SK-N-SH treated with all-trans-retinoic acid at 6 μM for 48 hours (cell line): ENCODE measurements at places on chromosomes 2 and 18.

DNA sequence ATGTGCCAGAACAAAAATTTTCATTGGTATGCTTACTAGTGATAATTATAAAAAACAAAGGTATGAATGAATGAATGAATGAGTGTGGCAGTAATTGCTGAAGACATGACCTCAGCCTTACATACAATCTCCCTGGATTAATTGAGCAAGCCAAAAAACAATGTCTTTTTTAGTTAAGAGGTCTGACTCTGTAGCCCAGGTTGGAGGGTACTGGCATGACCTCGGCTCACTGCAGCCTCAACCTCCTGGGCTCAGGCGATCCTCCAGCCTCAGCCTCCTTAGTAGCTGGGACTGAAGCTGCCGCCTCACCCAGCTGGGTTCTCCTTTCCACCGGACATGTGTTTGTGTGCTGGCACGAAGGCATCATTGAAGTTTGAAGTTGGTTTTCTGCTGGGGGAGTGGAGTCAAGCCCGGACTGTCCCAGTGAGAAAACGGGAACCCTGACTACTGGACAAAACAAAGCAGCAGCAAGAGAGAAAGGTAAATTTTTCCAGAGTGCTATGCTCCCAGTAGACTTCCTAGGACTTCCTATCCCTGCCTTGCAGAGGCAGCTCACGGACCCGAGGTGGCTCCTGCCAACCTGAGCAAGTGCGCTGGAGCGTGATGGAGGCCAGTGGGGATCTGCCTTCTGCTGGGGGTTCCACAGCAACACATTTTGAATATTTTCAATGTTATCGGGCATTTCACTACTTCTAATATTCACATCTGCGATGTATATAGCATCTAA, 6.4 kb upstream of the IMP4 start:
- ATAC-seq = no peak

GRCh38 chr18:74081966-74082741, 65.5 kb downstream of the FBXO15 start:
- peak; percentile 96 for ATAC-seq

DNA sequence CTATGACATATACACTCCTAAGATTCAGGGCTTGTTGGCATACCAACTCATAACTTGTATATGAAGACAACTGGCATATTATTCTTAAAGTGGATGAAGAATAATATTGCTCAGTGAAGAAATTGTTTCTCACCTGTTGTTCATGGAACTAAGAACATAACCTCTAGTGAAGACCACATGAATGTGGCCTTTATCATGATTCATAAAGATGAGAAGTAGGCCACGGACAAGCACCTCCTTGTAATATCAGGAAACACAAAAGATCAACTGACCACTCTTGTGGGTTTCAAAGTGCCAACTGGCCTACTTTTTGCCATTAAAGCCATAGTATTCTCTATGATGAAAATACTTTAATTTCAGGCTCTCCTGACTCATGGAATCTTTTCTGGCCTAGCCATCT, 407.4 kb downstream of the GRB14 start:
- no peak for ATAC-seq

DNA sequence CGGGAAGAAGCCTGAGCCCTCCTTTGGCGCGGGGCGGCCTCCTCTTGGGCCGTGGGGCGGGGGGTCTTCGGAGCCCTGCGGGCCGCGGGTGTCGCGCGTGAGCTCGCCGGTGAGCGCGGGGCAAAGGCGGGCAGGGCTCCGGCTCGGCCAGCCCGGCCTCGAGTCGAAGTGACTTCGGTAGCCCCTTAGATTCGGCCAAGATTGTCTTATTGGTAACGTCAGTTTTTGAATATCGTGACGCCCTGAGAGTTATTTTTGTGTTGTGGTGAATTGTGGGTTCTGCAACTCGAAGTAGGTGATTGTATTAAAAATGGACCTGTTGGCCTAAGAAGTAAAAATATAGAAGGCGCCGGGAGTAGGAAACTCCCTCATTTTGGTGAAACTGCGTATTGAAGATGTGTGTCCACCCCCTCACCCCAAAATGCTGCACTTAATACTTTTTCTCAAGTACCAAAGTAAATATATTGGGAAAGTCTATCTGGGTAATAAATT, 669 bp downstream of the MARCHF7 start:
- peak; percentile 29 for ATAC-seq

GRCh38 chr2:65018141-65018582, 29.0 kb downstream of the SLC1A4 start:
- no peak for ATAC-seq

- ATAC-seq = no peak
Observed at GRCh38 chr2:136375017-136375901, 257.3 kb upstream of the CXCR4 start.

GRCh38 chr18:7642331-7642890, 75.3 kb downstream of the PTPRM start:
- no peak for ATAC-seq

- ATAC-seq = no peak
Observed at GRCh38 chr2:236570081-236570868, 650 bp downstream of the ACKR3 start.

DNA sequence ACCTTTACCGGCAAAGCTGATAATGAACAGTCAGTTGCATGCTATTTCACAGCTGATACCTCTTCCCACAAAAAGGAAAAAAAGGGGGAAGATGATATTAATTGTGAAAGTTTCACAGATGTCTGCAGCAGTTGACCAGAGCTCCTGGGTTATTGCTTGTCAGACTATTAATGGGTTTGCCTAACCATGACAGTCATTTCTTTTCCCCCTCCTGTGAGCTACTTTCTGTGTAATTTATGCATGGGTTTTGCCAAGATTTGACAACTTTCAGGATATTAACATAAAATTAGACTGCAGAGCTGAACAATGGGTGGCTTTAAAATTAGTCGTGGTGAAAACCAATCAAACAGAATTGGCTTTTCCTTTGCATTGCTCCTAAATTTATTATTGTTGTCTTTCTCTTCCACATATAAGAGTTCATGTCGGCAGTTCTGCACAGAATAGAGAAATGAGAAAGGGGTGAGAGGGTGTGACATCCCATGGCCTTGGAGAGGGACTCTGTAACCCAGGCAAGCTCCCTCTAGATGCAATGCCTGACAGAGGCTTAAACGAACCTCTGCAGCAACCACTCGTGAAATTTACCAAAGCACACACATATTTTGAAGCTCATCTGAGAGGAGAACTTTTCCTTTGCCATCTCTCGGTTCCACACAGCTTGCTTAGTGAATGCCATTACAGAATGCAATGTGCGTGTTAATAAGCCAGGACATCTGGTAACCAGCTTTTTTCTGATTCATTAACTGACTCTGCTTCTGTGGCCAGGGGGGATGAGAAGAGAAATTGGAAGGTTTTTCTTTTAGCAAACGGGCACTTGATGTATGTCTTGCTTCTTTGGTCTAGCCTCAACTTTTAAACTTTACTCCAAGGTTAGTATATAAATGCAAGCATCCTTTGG, 82.2 kb upstream of the ITGA4 start:
- ATAC-seq = no peak

GRCh38 chr2:217797661-217798069, 205.1 kb downstream of the TNS1 start:
- ATAC-seq = no peak

GRCh38 chr2:16739778-16740581, 74.3 kb upstream of the CYRIA start:
- no peak for ATAC-seq

GRCh38 chr18:77165503-77166188, 33.1 kb upstream of the MBP start:
- no peak for ATAC-seq

DNA sequence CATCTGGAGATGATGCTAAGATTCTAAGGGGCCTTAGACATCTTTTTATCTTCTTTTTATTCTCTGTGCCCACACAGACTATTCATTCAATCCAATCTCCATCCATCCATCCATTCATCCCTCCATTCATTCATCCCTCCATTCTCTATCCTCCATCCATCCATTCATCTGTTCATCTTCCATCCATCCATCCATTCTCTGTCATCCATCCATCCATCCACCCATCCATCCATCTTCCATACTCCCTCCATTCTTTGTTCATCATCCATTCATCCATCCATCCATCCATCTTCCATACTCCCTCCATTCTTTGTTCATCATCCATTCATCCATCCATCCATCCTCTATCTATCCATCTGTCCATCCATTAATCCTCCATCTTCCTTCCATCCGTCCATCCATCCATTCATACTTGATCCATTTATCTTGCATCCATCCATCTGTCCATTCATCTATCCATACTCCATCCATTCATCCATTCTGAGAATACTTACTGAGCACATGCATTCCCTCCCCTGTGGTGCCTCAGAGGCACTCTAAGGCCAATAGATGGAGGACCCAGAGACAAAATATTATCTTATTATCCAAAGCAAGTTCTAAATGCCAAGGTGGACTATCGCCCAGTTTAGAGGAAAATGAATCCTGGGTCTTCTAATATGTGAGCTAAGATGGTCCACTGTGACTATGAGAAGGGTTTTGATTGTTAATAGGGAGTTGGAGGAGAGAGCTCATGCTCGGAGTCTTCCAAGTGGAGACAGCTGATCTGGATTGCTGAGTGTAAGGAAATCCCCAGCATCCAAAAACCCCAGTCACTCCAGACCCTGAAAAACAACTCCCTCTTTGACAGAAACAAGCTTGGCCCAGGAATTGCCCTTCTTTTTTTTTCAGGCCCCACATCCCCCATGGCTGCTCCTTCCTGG, 152.6 kb upstream of the MYCN start:
- no peak for ATAC-seq

- ATAC-seq = no peak
Observed at GRCh38 chr2:184455624-184456023, 142.7 kb upstream of the ZNF804A start.

DNA sequence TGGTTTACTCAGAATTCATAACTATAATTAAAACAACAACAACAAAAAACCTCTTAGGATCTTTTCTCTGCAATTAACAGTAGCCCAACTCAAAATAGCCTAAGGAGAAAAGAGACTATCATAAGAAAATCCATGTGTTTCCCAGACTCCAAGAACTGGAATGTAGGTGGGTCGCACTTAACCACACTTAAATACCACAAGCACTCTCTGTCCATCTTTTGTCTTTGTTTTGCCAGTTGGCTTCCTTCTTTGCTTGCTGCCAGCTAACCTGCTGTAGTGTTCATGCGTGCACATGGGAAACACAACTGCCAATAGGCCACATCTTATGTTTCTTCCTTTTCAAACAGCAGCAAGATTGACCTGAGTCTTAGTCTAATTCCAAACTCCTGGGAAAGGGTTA, 24.1 kb upstream of the ACVR1 start:
- ATAC-seq = no peak

DNA sequence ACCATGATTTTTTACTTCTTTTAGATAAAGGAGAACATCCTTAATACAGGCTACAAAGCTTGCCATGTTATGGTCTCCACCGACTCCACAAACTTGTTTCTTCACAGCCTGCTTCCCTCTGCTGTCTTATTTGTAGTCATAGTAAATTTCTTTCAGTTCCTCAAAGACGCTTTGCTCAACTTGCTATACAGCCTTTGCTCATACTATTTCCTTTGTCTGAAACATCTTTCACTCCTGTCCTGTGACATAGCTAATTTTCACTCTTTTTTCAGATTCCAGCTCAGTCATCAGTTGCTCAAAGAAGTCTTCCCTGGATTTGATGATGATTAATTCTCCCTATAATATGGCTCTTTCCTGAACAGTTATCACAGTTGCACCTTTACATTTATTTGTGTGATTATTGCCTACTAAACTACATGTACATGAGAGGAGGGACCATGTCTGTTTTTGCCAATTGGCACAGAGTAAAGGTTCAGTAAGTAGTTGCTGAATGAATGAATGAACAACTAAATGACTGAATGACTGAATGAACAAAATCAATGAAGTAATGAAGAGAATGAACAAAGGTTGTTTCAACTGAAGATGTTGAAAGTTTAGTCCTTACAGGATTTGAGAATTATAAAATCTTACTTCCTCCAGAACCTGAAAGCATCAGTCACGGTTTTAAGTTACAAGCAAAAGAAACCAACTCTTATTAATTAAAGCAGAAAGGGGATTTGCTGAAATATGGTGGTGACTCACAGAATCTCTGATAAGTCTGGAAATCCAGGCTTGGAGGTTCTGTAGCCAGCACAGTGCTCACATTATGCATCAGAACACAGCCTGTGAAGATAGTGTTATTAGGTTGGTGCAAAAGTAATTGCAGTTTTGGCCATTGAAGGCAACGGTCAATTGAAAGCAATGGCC, 186.4 kb upstream of the FAM98A start:
- no peak for ATAC-seq

GRCh38 chr2:216339456-216340279, 32.6 kb downstream of the MARCHF4 start:
- peak; percentile 80 for ATAC-seq

DNA sequence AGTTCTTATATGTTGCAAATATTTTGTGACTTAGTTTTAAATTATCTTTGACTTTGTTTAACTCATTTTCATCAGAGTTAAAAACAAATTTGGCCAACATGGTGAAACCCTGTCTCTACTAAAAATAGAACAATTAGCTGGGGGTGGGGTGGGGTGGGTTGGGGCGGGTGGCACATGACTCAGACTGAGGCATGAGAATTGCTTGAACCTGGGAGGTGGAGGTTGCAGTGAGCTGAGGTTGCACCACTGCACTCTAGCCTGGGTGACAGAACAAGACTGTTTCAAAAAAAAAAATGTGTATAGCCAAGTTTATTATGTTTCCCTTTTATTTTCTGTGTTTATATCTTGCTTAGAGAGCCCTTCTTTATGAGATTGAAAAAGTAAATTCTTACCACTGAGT, 14.2 kb upstream of the LIPG start:
- peak; percentile 48 for ATAC-seq

- ATAC-seq = no peak
Observed at GRCh38 chr2:190106783-190107182, 44.3 kb upstream of the MSTN start.

DNA sequence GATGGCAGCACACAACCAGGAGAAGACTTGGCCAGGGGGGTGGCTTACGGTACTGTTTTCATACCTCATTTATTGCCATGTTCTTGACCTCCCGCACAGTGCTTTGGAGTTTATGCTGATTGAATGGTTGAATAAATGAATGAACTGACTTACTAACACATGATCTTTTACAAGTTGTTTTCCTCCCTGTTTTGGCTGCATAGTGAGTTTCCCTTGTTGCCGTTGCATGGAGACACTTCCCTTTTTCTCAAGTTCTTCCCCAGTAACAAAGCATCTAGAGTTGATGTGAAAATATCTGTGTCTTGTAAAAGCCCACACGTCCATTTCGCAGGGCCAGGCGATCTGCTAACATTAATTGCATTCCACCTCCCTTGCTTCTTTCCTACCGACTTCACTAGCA, 35.7 kb upstream of the RAB1A start:
- no peak for ATAC-seq

DNA sequence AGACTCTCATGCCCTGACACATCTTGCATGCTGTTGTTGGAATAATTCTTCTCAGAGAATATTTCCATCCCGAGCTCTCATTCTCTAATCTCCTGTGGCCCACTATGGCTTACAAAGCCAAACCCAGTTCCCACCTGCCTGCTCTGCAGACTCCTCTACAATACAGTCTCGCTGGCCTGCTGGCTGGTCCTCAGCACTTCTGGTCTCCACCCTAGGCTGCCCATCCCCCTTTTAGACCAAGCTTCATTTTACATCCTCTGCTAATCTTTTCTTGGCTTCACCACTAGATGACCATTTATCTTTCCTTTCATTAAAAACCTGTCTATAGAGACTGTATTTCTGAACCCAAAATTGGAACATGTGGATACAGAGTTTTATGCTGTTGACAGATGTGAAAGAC, 42.5 kb upstream of the YPEL5 start:
- no peak for ATAC-seq

GRCh38 chr18:57956491-57956890, 87.5 kb upstream of the NEDD4L start:
- no peak for ATAC-seq

- peak; percentile 47 for ATAC-seq
Observed at GRCh38 chr2:160406591-160407392, 86.8 kb downstream of the RBMS1 start.
